ENCODE measurements at places on chromosomes 12 and 14.
A peak's percentile ranks its signal among the peaks of the same experiment; 100 is the strongest.

- DNase-seq: no peak
Observed at GRCh38 chr14:101171650-101172049, 268.1 kb upstream of the RTL1 start.

- DNase-seq: no peak
Observed at GRCh38 chr12:13691598-13691997, 289.8 kb downstream of the GRIN2B start.

GRCh38 chr12:3304436-3305165 is 186.4 kb upstream of the PRMT8 start:
- no peak for DNase-seq

DNA sequence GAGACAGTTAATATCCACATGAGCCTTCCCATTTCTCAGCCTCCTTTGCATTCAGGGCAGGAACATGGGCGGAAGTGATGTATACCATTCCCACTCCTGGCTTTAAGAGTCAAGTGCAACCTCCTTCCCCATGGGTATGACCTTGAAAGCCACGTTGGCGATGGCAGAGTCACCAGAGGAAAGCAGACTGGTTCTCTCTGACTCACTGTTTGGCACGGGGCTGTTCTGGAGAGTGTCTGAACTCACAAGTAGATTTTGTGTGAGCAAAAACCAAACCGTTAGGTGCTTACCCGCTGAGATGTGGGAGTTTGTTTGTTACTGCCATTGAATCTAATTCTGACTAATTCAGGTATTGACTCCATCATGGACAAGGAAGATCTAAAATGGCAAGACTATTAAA is 36.7 kb upstream of the PZP start:
- peak; percentile 35 for DNase-seq

- DNase-seq: no peak
Observed at GRCh38 chr14:26104717-26105116, 493.1 kb downstream of the NOVA1 start.

GRCh38 chr14:31898838-31899528 is 178.1 kb upstream of the ARHGAP5 start:
- no peak for DNase-seq

DNA sequence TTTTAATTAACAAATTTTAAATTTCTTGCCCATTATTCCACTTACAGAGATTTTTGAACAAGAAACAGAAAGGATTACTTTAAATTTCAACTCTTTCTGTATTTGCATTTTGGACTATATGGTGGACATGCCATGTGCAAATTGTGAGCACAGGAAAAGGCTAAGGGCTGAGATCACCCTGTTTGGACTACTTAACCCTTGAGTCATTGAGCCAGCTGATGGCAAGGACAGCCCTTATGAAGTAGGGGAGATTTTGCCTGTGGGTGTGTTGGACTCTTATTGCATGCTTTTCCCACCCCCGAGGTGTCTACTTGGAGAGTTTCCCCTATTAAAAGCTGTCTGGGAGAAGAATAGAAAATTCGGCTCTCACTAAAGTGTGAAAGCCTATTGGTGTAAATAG is 17.2 kb downstream of the DERA start:
- no peak for DNase-seq

- DNase-seq: no peak
Observed at GRCh38 chr14:103623883-103624482, 5.0 kb upstream of the KLC1 start.

DNA sequence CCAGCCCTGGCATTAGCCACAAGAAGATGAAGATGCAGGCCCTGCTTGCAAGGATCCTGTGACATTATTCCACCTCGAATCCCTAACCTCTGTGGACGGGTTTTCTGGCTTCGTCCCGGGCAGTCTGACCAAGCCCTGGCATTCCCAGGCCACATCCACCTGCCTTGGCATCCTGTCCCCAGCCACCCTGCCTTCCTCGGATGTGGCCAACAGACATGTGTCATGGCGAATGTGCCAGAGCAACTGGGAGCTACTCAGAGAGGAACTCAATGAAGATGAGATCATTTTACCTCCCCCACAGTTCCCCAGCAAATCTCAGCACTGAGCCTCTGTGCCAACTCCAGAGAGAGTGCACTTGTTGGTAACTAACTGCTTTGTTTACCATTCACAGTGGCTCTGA is 33.5 kb upstream of the KCNA5 start:
- no peak for DNase-seq

DNA sequence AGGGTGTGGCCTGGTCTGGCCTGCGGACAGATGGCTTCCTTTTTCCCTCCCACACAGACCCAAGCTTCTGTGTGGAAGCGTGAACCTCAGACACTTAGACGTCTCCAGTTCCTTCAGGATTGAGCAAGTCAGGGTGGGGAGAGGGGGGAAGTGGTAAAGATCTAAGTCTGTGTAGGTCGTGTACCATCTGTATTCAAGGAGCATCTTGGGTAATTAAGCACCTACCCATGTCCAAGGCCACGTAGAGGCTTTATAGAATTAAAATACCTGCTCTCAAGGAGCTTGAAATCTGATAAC is 1.7 kb downstream of the AVIL start:
- DNase-seq: no peak

DNA sequence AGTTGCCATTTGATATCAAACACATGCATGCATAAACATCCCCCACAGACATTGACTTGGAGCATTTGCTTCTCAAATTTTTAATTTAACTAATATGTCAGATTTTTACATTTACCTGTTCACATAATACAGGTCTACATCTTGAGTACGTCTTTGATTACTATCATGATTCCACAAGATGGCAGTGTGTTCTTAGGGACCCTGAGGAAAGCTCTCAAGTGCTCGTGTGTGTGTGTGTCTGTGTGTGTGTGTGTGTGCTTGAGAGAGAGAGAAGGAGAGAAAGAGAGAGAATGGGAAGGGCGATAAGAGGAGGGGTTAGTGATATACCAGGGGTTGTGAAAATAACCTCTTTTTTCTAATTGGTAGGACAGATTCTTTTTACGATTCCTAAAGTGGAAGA is 167.1 kb upstream of the OR4E1 start:
- no peak for DNase-seq

DNA sequence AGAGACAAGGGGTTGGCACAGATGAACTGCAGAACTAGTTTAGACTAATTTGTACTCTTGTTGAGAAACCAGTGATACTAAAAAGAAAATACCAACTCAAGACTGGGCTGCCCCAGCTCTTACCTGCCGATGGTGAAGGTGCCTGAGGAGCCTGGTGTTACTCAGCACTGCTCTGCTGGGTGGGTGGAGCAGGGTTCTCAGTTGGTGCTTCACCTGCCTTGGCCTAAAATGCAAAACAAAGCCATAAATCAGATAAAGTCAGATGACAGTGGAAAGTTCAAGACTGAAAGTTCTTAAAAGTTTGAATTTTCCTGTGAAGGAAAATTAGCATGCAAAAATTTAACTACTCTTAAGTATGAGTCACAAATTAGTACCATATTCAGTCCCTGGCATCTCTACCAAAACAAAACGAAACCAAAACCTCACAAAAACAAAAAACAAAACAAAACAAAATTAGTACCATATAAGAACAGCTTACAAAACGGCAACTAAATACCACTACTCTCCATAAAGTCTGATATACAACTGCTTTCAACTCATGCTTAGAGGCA is 21.9 kb downstream of the YBX3 start:
- DNase-seq: no peak

- no peak for DNase-seq
Observed at GRCh38 chr14:71328954-71329353, 421.7 kb downstream of the PCNX1 start.
